Cortex of kidney (tissue), 1 donor: ENCODE measurements at places on chromosomes 4 and X.

GRCh38 chrX:42946544-42947194 is 168.7 kb upstream of the PPP1R2C start:
- DNase-seq = no peak

- DNase-seq = no peak
These were observed 163.9 kb upstream of the SLC7A11 start for GRCh38 chr4:138405934-138406567.

- DNase-seq = no peak
These were observed 65.9 kb downstream of the SRPX start for GRCh38 chrX:38154818-38155217.

DNA sequence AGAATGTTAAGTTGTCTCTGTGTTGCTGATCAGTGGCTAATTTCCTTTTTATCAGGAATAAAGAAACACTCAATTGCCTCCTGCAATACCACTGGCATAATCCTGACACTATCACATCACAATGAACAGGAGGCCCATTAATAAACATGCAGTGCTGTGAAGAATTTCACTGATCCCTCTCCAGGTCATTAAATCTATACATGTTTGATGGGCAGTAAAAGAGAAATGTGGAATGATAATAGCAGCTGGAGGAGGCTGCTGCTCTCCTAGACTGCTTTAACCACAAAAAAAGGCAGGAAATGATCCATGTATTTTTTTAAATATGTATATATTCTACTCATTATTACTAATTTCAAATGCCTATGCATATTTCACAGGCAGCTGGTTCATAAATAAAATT is 202.1 kb downstream of the CENPC start:
- DNase-seq = no peak

GRCh38 chr4:137025484-137026059 is 506.7 kb downstream of the PCDH18 start:
- DNase-seq = no peak

GRCh38 chr4:43325220-43325967 is 432.9 kb downstream of the GRXCR1 start:
- no peak for DNase-seq

- DNase-seq = no peak
These were observed 62.7 kb downstream of the SHROOM2 start for GRCh38 chrX:9848718-9849479.

DNA sequence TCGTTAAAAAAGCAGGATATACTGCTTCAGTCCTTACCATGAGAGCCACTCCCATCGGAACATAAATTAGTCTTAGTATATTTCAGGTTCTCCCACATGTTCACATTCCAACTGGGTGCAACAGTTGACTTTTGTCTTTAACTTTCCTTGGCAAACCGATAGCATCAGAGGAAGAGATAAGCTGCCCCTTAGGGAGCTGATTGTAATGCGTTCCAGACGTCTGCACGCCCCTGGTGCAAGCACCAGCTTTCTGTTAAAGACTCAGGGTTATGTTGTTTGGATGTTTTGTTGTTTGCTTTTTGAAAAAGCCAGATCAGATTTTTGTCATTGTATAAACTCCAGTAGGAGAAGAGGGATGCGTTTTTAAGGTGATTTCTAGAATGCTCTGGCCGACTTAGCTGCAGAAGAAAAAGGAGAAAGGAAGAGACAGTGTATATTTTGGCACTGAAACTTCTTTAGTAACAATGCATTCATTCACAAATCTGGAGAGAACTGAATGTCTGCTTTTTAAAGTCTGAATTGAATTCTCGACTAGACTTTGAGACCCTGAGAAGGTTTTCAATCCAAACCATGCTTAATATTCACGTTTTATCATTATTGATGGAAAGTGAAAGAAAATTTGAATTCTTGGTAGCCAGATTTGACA is 160.9 kb downstream of the CBR4 start:
- no peak for DNase-seq

GRCh38 chr4:53580274-53580673 is 11.0 kb downstream of the LNX1 start:
- DNase-seq = no peak

DNA sequence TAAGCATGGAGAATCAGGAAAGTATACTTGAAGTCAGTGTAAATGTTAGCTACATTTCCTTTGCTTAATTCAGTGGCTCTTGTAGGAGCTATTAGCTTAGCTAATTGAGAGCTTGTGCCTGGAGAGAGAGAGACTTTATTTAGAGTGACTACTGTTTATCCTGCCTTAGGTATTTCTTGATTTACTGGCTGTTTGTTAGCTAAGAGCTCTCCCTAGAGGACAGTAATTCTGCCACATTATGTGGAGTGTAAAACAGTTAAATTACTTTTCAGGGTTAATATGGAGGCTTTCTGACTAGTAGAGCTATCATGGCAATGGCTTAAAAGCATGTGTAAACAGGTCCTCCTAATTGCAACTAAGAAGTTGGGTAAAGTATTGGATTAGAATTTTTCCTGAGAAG is 306.5 kb upstream of the TECRL start:
- no peak for DNase-seq

- no peak for DNase-seq
These were observed 57.7 kb downstream of the NEIL3 start for GRCh38 chr4:177367336-177367735.

- DNase-seq = no peak
These were observed 37.8 kb downstream of the UCHL1 start for GRCh38 chr4:41294445-41295062.

- no peak for DNase-seq
These were observed 5.2 kb downstream of the TFE3 start for GRCh38 chrX:49037883-49038475.

- no peak for DNase-seq
These were observed 73.6 kb upstream of the DHX15 start for GRCh38 chr4:24657768-24658617.

- DNase-seq = no peak
These were observed 17.0 kb upstream of the AP1AR start for GRCh38 chr4:112214390-112215264.

GRCh38 chr4:19807505-19807904 is 444.2 kb upstream of the SLIT2 start:
- no peak for DNase-seq

DNA sequence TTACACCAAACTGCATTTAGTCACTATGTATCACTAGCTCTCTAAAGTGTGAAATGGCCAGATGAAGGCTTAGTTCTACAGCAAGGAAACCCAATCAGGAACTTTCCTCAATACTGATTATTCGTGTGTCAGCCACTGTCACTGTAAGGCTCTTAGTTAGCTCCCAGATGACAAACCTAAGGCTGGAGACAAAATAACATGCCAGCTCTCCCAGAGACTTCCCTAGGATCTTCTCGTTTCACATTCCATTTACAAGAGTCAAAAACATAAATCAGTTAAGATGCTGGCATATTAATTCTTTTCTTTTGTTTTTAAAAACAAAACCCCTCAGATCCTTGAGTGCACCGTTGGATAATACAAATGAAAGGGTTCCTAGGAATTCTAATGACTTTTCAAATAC is 88.2 kb upstream of the TFDP3 start:
- no peak for DNase-seq

DNA sequence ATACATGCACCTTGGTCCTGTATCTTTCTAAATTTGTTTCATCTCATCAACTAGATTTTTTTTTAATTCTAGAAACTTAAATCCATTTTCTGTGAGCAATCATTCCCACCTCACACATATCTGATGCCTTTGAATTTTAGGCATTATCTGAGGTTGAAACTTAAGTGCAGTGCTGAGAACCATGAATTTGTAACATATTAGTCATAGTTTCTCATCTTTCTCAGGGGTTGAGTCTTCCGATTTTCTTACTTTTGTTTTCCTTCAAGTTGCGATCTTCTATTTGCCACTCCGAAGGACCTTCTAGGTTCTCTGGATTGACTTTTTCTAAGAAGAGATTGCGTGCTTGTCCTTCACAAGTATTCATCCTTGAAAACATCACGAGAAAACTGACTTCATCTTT is 3.7 kb upstream of the NR0B1 start:
- DNase-seq = no peak

DNA sequence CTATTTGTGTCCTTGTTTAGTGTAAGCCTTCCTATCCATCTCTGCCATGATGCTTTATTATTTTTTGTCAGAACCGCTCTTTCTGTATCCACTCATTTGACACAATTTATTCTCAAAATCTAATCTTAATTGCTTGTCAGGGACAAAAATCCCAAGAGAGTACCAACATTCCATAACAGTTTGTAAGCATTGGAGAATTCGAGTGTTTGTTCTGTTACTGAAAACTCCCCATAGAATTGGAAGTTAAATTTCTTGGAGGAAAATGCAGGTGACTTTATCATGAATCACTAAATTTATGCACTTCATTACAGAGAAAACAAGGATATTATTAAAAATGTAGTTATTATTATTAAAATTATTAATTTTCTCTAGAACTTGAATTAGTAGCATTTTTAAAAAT is 1986.1 kb downstream of the ARAP2 start:
- no peak for DNase-seq

- DNase-seq = no peak
These were observed 186.7 kb downstream of the DHRSX start for GRCh38 chrX:2313864-2314640.

GRCh38 chr4:39978904-39979303 is 1.2 kb upstream of the PDS5A start:
- no peak for DNase-seq

- DNase-seq = no peak
These were observed 103.6 kb downstream of the TENM3 start for GRCh38 chr4:182346675-182347375.

DNA sequence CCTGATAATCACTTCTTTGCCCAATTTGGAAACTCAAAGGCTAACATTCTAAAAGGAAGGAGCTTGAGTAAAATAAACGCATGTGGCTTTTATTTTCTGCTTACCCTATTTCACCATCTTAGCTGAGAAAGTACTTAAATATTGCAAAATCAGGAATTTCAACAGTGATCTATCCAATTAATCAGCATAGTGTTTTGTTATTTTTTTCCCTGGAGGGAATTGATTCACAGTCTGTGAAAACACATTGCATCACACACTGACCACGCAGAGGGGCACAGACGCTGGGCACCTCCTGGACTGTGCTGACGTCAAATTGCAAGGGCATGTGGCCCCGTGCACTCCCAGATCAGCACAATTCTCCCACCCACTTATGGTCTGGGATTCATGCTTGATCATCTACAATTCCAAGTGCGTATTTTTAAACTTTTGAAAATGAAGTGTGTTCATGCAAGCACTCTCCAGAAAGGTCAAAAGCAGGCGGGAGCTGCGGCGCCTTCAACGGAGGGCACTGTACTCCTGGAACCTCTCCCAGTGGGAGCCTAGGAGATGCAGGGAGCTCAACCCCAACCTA is 320.6 kb upstream of the PPARGC1A start:
- DNase-seq = no peak

DNA sequence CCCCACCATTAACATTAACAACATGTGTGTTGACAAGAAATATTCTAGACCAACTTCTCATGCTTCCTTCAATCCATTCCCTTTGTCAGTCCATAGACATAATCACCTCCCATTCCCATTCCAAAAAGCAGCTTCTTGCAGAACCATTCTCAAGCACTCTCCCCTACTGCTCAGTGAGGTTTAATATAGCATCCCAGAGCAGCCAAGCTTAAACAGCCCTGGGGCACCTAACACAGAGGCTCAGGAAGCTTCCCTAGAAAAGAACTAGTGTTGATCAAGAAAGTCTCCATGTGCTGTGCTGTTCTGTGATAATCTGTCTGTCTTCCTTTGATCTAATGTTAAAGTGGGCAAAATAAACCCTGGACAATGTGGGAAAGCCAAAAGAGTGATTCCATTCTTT is 174.2 kb upstream of the NOCT start:
- no peak for DNase-seq

- DNase-seq = no peak
These were observed 16.2 kb downstream of the PRKX start for GRCh38 chrX:3697220-3697684.

- DNase-seq = no peak
These were observed 97.1 kb upstream of the FAM9B start for GRCh38 chrX:9131066-9131465.

GRCh38 chr4:10727140-10727880 is 42.7 kb upstream of the CLNK start:
- DNase-seq = no peak

DNA sequence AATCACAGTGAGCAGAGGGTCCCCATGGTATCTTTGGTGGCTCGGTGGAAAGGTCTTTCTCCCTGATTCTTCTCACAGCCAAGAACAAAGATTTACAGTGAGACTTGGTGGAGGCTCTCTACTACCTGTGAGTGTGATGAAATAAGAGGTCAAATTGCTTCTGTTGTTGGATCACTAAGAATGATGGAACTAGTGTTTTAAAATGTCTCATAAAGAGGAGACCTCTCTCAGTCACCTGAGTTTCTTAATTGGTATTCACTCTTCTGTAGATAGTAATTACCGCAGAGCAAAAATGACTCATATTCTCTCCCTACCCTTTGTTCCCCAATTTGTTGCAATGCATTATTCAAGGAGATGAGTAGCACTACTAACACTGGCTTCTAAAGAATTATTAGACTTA is 100.9 kb upstream of the TBC1D9 start:
- no peak for DNase-seq

- DNase-seq = no peak
These were observed 66.9 kb downstream of the GALNTL6 start for GRCh38 chr4:171880136-171880535.

DNA sequence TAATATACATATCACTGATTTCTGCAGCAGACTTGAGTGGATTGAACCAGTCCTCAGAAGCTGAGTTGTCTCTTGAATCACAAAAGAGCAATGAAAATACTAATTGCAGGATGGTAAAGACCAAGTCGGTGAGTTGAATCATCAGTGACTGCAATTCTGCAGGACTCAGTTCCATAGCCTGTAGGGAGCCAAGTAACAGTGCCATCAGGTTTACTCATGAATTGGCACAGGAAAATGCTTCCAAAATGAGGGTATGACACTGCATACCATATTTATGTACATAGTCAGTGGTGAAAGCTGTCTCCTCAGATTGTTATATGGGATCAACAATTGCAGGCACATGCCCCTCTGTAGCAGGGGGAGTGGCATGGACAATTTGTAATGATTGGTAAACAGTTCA is 192.8 kb downstream of the CCNG2 start:
- DNase-seq = no peak

- no peak for DNase-seq
These were observed 64.0 kb downstream of the ACOX3 start for GRCh38 chr4:8376361-8377102.

- no peak for DNase-seq
These were observed 45.2 kb downstream of the CCDC158 start for GRCh38 chr4:76375703-76376102.

DNA sequence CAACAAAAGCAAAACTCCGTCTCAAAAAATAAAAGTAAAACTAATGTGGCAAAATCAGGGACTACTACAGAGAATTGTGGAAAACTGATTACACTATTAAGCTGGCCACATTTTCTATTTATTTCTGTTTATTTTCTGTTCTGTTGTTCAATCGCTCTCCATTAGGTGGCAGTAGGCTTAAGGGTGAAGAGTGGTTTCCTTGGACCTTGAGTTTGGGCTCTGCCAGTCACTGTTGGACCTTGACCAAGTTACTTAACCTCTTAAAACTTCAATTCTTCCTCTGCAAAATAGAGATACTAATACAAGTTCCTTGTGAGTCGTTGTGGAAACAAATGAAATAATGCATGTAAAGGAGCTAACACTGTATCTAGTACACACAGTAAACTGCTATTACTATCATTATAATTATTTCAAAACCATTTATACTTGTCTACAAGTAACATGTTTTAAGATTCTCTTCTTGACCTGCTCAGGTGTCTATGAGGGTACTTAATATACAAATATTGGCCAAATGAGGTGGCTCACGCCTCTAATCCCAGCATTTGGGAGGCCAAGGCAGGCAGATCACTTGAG is 15.2 kb downstream of the HSD17B11 start:
- no peak for DNase-seq
